ENCODE measurements at places on chromosomes 7 and 10.
A peak's percentile ranks its signal among the peaks of the same experiment; 100 is the strongest.

GRCh38 chr10:121302541-121303180 is 295.6 kb downstream of the FGFR2 start:
- no peak for DNase-seq

DNA sequence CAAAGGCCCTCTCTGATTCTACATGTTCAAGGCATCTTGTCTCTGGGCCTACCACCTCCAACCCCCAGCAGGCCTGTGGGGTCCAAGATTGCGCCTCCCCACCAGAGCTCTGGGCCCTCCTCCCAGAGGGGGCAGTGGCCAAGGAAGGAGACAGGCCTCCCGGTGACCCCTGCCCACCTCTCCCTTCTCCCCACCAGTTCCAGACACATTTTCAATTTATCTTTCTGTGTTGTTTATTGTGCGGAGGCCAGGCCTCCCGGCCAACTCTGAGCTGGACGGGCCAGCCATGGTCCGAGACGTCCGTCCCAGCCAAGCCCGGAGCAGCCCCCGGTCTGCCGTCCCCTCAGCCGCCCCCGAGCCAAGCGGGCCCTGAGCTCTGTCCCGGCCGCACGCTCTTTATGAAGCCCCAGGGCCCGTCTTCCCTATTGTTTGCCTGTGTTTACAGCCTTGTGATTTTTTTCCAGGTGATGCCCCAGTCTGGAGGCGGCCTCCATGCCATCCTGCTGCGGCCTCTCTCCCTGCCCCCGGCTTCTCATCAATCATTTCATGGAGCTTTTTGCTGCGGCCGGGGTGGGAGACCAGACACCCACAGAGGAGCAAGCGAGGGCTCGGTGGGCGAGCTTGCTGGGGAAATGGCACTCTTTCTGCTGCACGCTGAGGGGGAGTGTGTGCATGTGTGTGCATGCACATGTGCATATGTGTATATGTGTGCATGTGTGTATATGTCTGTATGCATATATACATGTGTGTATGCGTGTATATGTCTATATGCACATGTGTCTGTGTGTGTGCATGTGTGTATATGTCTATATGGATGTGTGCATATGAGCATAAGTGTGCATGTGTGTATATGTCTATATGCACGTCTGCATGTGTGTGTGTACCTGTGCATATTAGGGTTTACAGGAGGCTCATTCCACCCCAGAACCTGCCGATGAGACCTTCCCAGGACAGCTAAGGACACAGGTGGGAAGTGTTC is 52.7 kb upstream of the ELN start:
- no peak for DNase-seq

GRCh38 chr10:61751599-61751998 is 88.9 kb downstream of the CABCOCO1 start:
- no peak for DNase-seq

GRCh38 chr10:79475877-79476276 is 30.5 kb upstream of the ZCCHC24 start:
- DNase-seq = no peak

DNA sequence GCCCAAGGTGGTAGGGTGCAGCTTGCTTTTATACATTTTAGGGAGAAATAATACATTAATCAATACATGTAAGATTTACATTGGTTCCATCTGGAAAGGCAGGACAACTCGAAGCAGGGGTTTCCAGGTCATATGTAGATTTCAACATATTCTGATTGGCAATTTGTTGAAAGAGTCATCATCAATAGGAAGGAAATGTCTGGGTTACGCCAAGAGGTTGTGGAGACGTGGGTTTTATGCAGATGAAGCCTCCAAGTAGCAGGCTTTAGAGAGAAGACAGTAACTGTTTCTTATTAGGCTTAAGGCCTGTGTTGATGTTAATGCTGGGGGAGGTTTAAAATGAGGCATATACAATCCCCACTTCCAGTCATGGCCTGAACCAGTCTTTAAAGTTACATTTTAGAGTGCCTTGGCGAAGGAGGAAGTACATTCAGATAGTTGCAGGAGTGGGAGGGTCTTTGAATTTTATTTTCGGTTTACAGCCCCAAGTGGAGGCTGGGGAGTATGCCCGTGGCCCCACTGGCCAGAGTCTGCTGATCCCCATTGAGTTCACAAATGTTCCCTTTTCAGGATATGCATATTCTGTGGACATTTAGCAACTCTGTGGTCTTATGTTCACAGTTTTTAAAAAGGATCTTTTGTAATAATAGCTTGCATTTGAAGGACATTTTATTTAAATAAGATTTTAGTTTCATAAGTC is 166.0 kb upstream of the GDF10 start:
- DNase-seq = no peak

GRCh38 chr7:84200859-84201258 is 6.3 kb upstream of the SEMA3A start:
- DNase-seq = peak; percentile 31

DNA sequence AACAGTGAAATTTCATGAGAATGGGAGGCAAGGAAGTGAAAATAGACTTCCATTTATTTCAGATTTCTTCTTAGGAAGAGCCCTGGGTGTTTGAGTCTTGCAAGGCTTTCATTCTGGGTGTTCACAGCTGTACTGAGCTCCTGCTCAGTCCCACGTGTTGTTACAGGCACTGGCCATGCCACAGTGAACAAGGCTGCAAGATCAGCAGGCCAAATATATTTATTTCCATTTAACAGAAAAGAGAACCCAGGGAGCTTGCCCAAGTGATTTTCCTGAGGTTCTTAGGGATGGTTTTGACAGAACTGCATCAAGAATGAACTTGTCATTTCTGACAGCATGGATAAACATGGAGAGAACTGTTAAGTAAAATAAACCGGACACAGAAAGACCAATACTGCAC is 54.5 kb upstream of the CD36 start:
- no peak for DNase-seq

- no peak for DNase-seq
These were observed 131.5 kb upstream of the LAMB4 start for GRCh38 chr7:108261560-108262255.

GRCh38 chr10:132185601-132186487 is 904 bp upstream of the DPYSL4 start:
- DNase-seq = no peak

- DNase-seq = no peak
These were observed 156.2 kb upstream of the GALNT17 start for GRCh38 chr7:70975754-70976153.

DNA sequence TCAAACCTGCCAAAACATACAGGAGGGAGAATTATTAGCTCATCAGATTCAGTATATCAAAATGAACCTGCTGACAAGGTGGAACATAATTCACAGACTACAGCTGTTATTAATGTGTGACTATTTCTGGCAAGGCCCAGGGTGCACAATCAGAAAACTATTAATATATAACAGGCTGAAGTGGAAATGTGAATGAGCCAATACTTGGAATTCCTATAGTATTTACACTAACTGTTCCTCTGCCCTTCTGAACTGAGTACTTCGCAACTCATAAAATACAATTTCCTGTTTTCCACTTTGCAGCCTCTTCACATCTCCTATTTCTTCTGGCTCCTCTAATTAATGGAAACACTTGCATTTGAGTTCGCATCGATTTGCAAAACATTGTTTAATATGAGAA is 330.8 kb downstream of the DPP6 start:
- DNase-seq = no peak

- DNase-seq = no peak
These were observed 69.2 kb downstream of the TAC1 start for GRCh38 chr7:97801108-97801507.

- no peak for DNase-seq
These were observed 6.6 kb upstream of the SGPL1 start for GRCh38 chr10:70809011-70809611.

DNA sequence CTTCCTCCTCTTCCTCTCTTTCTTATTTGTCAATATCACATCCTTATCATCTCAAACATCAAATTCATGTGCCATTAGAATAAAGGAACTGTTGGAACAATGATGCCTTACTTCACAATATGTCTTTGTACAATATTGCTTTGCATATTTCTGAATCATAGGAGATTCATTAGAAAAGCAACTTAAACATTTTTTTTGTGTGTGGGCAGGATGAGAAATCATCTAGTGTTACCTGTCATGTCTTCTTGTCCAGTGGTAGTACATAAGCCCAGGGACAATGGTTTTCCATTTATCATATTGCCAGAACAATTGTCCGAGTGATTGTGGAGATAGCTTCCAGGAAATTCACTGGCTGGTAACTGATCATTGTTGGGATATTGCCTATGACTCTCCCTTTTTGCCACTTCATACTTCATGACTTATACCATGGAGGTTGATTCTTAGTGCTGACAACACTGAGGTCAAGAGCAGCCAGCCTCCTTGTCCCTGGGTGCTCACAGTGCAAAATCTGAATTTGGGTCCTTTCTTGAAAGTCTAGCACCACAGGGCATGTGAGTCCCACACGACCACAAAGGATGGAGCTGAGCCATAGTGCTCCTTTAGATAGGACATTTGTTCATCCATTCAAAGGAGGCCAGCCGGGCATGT is 215.0 kb downstream of the MDFIC start:
- DNase-seq = no peak

- DNase-seq = no peak
These were observed 799.5 kb downstream of the LRMDA start for GRCh38 chr10:76230921-76231285.

GRCh38 chr7:44470135-44470479 is 20.4 kb downstream of the NUDCD3 start:
- no peak for DNase-seq

DNA sequence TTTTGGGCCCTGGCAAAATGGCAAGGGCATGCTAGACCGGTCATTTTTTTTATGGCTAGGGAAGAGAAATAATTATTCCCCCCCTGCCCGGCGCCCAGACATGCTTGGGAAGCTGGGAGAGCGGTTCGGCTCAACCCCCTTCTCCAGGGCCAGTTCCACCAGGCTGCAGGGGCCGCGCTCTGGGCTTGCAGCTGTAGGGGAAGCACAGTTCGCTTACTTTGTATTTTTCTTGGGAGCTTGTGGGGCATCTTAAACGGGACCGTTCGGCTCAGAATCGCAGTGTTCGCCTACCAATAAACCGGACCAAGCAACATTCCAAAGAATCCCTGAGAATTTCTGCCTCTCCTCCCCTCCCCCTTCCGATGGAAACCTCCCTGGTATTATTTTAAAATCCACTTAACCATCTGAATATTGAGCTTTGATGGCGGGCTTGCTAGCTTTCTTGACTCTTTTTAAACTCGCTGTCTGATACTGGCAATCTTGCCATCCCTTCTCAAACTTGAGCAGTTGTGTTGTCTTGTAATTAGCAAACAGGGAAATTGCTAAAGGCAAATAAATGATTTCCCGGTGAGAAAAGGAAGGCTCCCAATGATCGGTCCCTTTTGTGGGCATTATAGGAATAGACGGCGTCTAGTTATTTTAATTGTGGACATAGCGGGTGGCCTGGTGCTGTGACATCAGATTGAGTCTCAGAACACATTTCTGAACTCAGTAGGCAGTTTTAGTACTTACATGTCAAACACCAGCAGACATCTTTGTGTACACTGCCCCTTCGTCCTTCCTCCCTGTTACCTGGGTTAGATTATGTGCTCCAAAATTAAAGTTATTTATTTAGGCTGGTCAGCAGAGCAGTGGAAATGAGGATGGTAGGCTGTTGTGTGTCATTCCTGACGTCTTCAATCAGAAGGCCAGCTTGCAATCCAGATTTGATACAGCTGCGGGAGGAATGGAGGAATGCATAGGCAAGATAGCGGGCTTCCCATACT is 3.4 kb downstream of the TCF7L2 start:
- no peak for DNase-seq

- no peak for DNase-seq
These were observed 594.9 kb downstream of the INHBA start for GRCh38 chr7:41107938-41108448.

DNA sequence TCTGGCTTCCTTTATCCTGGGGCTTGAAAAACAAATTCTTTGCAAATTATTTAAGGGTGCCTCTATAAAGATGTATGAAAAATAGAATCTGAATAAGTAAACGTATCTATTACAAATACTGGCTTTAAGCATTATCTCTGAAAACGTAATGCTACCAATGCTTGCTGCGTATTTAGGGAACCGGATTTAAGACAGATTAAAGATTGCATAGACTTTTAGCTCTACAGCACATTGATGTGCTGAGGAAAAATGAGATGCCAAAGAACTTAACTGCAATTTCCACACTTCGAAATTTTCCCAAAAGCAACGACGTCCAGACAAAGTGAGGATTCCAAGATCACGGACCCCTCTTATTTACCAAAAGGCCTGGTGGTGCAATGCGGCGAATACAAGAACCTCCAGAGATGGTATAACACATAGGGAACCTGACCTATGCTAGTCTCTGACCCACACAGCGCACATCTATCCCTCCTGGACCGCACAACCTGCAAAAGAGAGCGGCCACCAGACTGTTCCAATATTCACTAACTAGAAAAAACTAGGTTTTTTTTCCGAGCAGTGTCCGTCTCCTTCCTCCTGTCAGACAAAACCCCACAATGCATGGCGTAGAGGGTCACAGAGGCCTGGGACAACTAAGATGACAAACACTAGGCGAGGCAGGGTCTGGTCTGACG is 34.3 kb upstream of the PHF14 start:
- no peak for DNase-seq

All from DMS 273 treated with DMSO at 0.1 percent for 48 hours (cell line).